ENCODE measurements at places on chromosomes 2 and 18.

GRCh38 chr2:231911381-231911780, 14.8 kb downstream of the NPPC start:
- no peak for DNase-seq

- DNase-seq = no peak
Observed at GRCh38 chr2:111037128-111037527, 83.6 kb upstream of the BCL2L11 start.

DNA sequence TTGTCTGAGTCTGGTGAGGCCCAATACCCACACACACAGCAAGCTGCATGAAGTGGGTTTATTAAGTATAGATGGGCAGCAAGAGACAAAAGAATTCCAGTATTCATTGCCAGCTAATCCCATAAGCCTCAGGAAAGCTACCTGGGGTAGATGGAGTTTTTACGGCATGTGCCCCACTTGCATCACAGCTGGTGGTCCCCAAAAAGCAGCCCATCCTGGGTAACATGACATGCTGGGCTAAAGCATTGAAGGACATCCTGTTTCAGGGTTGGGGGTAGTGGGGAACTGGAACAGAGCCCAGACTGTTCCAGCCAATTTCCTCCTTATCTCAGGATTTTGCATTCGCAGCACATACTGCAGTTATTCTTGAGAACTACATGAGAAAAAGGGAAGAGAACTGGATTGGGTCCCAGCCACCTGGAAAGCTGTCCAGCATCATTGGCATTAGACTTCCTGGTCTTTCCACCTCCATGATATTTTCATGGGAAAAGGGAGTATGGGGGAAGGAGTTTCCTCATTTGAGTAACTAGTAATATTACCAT, 240.1 kb upstream of the MMADHC start:
- DNase-seq = no peak

- no peak for DNase-seq
Observed at GRCh38 chr2:64987001-64987955, 1.9 kb upstream of the SLC1A4 start.

- DNase-seq = no peak
Observed at GRCh38 chr2:25838152-25838756, 40.0 kb downstream of the ASXL2 start.

DNA sequence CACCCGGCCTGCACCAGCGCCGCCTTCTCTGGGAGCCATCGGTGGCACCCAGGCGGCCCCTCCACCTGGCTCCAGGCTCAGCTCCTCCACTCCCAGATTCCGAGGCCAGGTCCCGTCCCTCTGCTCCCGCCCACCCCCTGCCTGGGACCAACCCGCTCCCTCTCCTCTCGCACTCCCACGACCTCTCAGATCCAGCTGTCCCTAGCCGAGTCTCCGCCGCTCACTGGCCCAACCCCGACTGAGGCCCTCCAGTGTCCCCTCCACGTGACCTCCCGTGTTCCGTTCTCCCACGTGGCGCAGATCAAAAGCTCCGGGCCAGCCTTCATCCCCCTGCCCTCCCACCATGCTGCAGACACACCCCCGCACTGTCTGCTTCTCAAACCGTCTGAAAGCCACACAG, 14.4 kb upstream of the SALL3 start:
- no peak for DNase-seq

GRCh38 chr18:43031169-43031568, 84.3 kb downstream of the RIT2 start:
- no peak for DNase-seq

GRCh38 chr18:6004683-6005082, 109.4 kb upstream of the TMEM200C start:
- no peak for DNase-seq

DNA sequence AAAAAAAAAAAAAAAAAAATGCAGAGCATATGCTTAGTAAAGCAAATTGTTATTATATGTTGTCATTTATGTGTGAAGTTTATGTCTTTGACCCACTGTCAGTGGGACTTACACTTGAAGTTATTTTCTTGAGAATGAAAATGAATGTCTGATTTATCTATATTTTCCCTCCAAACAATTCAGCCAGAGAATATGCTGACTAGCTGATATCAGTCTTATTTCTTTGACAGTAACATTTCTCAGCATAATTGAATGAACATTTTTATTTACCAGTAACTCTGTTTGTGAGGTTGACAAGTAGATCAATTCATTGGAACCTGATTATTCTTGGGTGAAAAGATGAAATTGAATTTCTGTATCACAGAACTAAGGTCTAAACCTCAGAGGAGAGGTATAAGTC, 40.0 kb upstream of the VPS54 start:
- DNase-seq = no peak

DNA sequence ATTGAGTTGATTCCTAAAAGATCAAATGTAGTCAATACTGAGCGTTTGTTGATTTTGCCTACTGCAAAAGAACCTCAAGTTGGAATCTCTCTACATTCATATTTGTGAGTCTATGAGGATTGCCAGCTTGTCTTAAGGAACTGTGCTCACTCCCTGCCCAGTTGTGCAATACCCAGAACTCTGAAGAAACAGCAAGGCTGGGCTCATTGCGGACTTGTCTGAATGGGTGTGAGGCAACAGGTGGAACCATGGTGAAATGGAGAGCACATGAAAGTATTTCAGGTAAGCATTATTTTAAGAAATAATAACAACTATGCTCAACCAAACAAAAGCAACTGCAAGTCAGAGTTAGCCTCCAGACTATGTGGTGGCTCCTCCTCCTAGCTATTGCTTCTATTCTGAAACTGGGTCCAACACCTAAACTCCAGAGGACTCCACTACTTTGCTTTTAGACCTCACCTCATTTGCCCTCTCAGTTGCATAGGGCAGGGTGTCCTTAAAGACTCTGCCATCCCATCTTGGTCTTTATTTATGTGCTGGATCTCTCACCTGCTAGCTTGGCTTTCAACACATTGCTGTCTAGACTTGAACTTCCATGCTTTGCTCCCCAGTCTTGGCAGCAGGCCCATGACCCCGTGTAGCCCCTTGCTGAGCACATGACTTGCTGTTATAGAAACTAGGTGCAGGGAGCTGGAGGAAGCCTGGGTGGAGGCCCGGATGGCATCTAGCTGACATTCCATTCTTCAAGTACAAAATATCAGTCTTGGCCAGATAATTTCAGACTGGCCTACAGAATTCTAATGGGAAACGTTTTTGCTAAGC, 94.8 kb upstream of the ARL5A start:
- no peak for DNase-seq

DNA sequence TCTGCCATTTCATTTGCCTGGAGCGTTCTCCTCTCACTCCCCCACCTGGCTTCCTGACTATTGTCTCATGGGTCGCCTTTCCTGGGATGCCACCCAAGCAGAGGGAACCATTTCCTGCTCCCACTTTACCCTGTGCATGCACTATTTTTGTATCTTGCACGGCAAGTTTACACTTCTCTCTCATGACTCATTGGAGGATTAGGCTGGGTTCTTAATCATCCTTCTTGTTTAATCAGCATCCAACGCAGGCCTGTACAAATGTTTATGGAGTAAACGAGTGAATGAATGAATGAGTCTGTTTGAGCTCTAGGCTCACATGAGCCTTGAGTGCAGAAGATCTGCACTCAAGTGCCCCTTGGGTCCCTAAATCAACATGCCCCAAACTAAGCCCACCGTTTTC, 3.8 kb upstream of the ARHGAP25 start:
- no peak for DNase-seq

DNA sequence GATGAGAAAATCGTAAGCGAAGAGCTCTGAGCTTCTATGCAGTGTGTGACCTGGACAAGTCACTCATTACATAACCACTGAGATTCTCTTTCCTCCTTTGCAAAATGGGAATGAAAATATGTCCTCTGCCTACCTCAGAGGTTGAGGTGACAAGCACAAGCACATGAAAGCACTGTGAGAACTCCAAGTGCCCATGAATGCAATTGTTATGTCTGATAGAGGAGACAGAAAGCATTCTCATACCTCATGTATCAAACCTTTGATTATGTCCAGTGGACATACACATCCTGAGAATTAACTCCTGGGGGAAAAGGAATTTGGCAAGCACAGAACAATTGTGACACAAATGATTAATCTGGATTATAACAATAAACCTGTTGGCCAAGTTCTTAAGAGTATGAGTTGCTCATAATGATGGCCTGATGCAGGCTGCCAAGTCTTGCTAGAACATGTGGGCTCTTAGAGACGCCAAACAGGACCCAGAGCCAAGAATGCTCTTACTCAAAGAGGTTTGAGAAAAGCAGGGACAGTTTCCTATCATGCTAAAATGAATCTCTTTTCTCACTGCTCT, 8.5 kb upstream of the RMDN2 start:
- DNase-seq = no peak

DNA sequence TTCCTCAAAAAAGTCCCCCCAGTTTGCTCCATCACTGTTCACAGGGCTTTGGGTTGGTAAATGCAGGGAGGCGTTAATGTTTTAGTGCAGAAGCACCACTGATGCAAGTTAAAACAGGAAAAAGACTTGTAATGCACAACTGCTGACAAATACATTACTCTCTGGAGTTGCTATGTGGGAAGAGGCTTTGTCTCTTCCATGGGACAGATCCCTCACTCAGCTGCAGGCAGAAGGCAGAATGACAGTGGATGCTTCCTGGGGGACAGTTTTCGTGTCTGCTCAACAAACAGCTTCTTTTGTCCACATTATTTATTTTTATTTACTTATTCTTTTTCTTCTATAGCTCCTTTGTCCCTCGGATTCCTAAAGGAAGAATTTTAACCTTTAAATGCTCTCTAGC, 22.7 kb upstream of the KCNE4 start:
- DNase-seq = no peak

GRCh38 chr2:121860033-121860757, 104.7 kb downstream of the TSN start:
- no peak for DNase-seq

- peak; percentile 1 for DNase-seq
Observed at GRCh38 chr2:109256111-109256510, 127.1 kb downstream of the SH3RF3 start.

DNA sequence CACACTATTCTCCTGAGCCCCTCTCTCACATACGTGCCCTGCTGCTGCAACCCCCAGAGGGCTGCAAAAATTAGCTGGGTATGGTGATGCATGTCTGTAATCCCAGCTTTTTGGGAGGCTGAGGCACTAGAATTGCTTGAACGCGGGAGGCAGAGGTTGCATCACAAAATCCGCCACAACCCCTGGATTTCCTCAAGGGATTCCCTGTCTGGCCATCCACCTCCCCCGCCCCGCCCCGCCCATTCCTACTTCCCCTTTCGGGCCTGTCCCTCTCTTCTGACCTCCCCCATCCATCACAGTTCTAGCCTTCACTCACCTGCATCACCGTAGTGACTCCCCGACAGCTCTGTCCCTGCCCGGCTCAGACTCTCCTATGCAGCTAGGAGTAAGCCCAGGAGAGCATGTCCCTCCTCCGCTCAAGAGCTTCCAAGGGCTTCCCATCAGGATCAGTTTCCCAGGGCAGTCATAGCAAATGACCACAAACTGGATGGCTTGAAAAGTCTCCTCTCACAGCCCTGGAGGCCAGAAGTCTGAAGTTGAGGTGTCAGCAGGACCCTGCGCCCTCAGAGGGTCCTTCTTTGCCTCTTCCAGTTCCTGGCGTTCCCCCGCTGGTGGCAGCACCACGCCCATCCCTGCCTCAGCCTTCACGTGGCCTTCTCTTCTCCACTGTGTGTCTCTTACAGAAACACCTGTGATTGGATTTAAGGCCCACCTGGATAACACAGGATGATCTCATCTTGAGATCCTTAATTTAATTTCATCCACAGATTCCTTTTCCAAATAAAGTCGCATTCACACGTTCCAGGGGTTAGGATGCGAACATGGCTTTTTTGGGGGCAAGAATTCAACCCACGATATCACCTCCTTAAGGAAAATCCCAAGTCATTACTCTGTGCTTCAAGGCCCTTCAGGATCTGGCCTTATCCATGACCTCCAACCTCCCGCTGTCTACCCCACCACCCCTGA, 58.5 kb downstream of the HS1BP3 start:
- DNase-seq = no peak

DNA sequence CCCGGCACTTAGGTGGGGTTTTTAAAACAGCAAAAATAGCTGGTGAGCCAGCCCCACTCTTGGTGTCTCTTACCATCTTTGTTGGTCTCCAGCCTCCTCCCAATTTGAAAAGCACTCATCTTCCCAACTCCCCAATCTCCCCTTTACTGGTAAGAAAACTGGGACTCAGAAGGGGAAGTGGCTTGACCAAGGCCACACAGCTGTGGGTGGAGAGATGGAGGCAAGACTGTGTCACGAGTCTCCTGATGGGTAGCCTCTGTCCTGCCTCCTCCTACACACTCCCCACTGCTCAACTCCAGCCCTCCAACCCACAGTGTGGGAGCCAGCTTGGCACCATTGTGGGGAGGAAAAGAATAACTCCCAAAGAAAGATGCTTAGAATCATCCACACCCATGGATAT, 140.4 kb downstream of the SMAD2 start:
- DNase-seq = no peak

DNA sequence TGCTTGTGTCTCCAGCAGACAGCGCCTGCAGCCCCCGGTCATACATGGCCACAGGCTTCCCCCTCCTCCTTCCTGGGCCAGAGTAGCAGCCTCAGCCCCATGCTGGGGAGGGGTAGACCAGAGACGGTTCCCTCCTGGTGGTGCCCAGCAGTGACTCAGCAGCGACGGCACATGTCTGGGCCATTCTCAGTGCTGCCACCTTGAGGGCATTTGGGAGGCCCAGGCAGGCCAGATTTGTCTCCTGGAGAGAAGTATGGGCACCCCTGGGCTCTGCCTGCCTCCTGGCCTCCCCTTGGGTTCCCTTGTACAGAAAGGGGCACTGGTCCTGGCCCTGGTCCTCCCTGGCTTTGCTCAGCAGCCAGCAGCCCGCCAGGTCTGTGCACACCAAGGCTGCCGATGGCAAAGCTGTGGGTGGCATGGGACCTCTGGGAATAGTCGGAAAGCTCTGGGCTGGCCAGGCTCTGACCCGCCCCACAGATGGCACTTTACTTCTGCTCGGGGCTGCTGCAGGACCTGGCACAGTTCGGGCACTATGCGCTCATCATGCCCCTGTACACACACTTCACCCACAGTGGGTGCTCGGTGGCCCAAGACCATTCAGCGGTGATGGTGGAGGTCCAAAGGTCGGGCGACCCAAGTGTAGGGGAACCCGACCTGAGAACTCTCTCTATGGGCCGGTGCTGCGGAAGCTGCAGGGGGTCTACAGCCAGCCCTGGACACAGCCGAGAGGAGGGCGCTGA, 11.4 kb upstream of the ALPI start:
- DNase-seq = peak; percentile 37

- no peak for DNase-seq
Observed at GRCh38 chr2:120857931-120858330, 122.3 kb downstream of the GLI2 start.

DNA sequence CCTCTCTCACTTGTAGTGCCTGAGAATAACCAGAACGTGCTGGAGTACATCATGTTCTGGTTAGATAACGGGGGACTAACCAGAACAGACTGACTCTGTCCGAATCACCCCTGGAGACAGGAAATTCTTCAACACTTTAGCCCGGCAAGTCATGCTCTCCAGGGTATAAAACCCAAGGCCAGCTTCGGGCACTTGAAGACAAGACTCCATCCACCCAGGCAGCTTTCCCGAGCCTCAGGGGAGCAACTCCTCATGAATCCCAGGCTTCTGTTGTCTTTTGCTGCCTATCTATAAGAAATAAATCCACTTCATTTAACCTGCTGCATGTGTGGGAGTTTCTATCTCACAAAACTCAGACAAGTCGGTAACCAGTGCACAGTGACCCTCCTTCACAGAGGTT, 99.6 kb downstream of the KCNF1 start:
- no peak for DNase-seq

- DNase-seq = no peak
Observed at GRCh38 chr2:227004482-227004881, 159.5 kb downstream of the COL4A4 start.

- no peak for DNase-seq
Observed at GRCh38 chr18:49768051-49768391, 45.3 kb downstream of the ACAA2 start.

- DNase-seq = no peak
Observed at GRCh38 chr2:212284166-212284565, 254.4 kb downstream of the ERBB4 start.
